ENCODE measurements at places on chromosomes 12 and 14.

GRCh38 chr14:80535171-80535570 is 323.9 kb upstream of the DIO2 start:
- DNase-seq: no peak

- peak; percentile 80 for DNase-seq
Measured at GRCh38 chr12:124389138-124389724, 94.3 kb downstream of the RFLNA start.

- DNase-seq: no peak
Measured at GRCh38 chr14:102219316-102219715, 79.6 kb downstream of the WDR20 start.

- DNase-seq: peak; percentile 59
Measured at GRCh38 chr14:39431416-39432178, 636 bp downstream of the FBXO33 start.

DNA sequence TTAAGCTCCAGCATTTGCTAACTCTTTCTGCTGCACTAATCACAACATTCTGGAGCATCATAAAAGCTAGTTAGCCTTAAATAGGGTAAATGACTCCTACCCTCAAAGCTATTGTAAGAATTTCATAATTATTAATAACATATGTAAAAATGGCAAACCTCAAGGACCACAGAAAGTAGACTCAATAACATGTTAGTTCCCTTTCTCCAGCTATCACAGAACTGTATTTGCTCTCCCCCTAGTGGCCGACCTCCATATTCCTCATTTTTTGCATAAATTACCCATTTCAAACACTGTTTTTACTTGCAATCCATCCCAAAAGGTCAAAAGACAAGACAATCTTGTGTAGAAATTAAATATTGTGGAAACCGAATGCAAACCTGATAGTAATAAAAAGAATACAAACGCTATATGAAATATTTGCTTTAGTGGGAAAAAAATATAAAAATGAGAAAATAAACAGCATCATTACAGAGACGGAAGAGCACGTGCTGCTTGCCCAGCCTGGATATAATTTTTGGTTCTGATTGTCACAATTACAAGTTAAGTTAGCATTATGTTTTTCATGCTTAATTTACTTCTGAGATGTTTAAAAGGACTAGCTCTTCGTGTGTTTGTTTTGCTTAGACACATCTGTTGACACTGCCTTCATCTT is 97.9 kb downstream of the RERGL start:
- DNase-seq: peak; percentile 17

DNA sequence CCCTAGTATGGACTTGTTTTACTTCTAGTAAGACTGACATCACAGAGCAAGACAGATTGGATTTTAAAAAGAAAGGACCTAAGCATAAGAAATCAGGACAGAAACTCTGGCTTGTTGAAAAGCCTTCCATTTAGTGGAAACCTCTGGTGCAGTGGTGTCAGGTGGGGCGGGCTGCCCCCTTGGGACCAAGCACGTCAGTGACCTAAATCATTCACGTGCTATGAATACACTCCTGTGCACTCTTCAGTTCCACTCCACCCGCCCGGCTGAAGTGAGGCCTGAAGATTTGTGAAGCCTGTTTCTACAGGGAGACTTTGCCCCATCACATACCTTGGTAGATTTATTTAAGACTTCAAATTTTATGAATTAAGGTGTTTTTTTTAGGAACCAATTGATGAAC is 58.2 kb upstream of the STRN3 start:
- DNase-seq: no peak

- DNase-seq: no peak
Measured at GRCh38 chr12:94643606-94644005, 6.8 kb downstream of the TMCC3 start.

DNA sequence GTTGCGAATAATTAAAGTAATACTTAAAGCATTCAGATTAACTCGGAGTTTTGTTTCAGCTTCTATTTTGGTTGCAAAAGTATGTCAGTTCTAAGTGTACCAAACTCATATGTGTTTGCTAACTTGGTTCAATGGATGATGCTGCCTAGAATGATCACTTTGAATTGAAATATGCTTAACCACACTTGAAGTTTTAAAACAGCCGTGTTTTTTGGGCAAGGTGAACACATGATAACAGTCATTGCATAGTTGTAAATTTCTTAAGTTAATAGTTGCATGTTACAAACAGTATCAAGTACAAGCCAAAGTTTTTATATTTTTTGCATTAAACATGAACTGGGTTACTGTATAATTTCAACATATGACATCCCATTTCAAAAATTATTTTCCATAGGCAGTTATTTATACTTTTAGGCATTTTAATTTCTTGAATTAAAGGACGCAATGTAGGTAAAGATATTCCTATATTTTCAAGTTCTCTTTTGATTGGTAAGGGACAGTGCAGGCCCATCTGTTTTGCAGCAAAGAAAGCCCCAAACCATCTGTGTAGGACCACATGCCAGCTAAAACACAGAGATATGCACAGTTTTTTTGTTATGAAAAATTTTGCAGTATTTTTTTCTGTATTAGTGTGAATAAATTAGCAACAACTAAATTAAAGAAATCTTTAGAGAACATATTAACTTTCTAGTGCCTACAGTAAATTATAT is 575.5 kb downstream of the PRKD1 start:
- no peak for DNase-seq

DNA sequence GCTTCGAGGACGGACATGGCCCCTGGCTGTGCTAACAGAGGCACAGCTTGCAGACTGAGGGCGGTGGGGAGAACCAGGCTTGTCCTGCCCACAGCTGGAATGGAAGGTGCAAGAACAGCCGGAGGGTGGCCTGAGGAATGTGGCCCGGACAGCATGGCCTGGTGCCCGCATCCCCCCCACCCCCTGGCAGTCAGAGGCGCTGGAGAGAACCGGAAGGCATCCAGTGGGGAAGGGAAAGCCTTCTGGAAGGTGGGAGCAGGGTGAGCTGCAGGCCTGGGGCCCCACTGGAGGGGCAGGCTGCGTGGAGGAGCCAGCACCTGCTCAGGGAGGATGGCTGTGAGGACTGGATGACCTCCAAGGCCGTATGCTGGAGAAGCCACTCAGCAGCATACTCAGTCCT is 8.1 kb upstream of the CYP46A1 start:
- no peak for DNase-seq
